IMR-90 (cell line): ENCODE measurements at places on chromosomes 7 and 10.

GRCh38 chr10:79053481-79054202, 15.1 kb upstream of the ZMIZ1 start:
- no peak for DNase-seq

DNA sequence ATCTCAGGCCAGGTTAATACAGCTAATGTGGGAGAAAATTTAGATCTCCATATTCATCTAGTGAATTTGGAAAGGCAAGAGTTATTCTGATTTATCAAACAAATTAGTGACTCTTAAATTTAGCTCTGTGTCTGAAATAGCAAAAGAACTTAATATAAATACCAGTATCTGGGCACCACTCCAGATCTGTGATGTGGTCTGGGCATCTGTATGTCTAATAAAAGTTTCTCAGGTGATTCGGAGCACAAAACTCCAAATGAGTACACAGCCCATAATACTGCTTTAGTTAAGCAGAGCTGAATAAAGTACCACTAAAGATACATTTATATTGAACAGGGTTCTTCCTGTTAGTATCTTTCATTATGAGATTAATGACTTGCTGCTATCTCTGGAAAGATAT, 261.4 kb downstream of the BAMBI start:
- DNase-seq, result peak; percentile 71

DNA sequence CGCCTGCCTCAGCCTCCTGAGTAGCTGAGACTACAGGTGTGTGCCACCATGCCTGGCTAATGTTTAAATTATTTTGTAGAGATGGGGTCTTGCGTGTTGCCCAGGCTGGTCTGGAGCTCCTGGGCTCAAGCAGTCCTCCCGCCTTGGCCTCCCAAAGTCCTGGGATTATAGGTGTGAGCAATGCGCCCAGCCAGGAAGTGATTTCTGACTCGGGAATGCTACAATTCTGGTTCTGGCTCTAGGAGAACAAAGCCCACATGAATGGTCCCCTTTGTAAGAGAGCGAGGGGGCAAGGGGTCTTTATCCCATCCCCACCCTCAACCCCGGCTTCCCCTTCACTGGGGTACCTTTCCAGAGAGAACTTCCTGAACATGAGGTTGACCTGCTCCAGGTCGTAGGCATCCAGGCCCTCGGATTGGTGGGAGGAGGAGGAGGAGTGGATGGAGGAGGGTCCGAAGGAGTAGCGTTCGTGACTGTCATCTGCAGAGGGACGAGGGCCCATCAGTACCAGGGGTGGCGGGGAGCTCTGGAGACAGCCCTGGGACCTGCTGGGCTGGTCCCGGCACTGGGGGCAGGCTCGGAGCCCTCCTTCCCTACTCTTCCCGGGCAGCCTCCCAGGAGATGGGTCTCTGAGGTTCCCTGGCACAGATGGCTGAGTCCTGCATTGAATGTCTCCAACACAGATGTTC, 79.9 kb upstream of the GNA12 start:
- no peak for DNase-seq

DNA sequence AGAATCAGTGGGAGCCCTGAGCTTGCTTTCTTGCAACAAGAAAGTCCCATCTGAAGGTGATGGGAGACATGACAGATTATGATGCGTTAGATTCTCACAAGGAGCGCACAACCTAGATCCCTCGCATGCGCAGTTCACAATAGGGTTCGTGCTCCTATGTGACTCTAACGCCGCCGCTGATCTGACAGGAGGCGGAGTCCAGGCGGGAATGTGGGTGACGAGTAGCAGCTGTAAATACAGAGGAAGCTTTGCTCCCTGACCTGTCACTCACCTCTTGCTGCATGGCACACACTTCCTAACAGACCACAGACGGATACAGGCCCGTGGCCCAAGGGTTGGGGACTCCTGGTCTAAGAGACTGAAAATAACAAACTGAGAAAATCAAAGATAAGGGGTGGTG, 1163.4 kb upstream of the AUTS2 start:
- DNase-seq, result no peak

DNA sequence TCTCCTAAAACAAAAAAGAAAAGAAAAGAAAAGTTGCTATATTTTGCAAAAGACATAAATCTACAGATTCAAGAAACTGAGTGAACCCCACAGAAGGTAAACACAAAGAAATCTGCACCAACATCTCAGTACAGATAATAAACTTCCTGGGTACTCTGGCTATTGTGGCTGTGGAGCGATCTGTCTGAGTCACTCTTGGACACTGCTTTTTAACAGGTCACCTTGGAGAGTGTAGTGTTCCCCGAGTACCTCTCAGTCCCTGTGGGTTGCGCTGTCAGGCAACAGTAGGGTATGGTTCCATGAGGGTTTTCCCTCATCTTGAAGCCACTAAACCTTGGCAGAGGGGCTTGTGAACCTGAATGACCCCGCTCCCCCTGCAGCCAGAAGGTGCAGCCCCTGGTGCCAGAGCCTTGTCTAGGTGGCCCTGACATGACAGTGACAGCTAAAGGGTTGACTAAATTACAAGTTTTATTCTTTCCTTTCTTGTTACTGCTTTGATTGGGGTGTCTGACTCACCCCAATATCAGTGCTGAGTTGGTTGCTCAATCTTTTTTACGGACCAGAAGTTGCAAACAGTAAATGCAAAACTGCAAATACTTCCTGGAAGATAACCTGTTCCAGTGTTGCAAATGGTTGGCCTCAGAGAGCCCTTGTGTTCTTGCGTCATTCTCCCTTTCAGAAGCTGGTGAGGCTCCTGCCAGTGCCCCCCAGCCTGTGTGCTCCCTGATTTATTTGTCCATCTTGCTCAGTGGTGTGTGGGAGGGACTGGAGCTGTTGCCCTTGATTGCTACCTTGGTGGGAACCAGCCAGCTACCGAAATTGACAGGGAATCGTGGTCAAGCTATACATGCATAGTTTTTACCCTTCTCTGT, 30.6 kb downstream of the POR start:
- peak; percentile 35 for DNase-seq

DNA sequence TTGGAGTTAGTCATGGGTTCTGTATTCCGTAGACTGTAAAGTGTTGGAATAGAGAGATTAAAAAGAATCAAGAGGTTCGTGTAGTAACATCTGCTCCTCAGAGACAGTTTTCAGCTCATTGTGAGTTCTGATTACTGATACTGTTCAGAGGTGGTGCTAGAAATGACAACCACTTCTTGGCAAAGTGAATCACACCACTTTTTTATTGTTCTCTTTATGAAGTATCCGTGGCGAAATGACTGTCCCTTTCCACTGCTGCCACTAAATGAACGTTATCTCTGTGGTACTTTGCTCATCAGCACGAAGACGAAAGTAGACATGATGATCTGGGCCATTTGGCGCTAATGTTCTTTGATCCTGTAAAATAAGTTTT, 860 bp downstream of the RPP30 start:
- DNase-seq, result no peak

- DNase-seq, result no peak
These were observed 47.6 kb downstream of the CUX1 start for GRCh38 chr7:101865031-101865430.

DNA sequence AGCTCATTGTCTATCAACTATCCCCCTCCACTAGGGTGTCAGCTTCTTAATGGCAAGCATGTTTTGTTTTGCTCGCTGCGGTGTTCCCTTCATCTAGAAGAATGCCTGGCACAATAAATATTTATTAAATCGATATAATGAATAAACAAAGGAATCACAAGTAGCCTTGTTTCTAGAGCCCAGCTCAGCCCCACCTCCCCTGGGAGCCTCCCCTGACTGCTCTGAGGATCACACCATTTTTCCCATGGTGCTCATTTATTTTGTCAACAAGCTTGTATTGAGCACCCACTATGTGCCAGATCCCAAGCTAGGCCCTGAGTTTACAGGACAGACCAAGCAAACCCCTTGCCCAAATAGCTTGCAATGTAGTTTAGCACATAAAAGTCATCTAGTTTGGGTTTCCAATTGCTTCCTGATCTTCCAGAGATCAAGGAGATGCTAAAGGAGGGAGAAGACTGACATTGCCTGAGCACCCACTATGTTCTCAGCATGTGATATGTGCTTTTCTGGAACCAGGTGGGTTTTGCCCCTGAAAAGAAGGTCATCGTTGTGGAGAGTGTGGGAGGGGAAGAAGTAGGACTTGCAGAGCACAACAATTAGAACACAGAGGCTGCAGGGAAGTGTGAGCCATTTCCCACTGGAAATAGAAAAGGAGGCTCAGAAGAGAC, 42.3 kb upstream of the GPAM start:
- DNase-seq, result no peak

GRCh38 chr10:1085258-1085657, 29.1 kb downstream of the WDR37 start:
- DNase-seq, result peak; percentile 14

DNA sequence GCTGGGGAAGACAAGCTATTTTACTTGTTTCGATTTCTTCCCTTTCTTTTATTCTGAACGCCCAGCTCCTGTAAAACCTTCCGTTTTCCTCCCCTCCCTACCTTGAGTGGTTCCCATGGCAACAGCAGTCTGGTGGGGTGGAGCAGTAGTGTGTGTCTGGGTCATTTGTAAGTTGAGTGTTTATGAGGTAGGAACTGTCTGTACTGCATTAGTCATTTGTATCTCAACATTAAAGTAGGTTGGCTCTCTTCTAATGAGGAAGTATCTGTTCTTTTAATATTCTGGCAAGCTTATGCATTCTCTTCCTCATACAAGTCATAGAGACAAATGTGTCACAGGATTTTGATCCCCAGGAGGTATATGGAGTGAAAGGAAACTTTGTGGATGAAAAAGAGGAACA, 85.3 kb upstream of the CCDC6 start:
- no peak for DNase-seq

DNA sequence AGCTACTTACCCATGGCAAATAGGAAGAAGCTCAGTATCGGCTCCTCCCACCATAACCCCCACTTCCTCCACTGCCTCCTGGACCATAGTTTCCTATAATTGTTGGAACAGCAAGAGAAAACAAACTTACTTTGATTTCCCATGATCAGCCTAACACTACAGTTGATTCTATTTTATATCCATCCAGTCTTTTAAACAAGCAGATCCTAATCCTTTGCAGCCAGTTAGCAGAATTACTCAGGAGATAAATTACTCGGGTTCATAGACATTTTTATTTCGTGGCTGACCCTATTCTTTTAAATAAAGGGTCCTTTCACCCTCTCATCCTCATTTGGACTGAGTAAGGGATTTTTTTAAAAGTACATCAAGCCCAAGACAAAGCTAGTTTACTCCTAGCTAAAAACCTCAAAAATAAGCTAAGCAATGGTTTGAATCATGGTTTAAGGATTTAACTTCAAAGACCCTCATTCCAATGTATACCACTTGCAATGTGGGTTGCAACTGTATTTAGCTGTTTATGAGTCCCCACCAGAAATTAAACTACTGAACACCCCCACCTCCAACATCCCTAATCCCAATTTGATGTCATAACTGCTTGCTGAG, 8.0 kb downstream of the HNRNPA2B1 start:
- DNase-seq, result no peak

DNA sequence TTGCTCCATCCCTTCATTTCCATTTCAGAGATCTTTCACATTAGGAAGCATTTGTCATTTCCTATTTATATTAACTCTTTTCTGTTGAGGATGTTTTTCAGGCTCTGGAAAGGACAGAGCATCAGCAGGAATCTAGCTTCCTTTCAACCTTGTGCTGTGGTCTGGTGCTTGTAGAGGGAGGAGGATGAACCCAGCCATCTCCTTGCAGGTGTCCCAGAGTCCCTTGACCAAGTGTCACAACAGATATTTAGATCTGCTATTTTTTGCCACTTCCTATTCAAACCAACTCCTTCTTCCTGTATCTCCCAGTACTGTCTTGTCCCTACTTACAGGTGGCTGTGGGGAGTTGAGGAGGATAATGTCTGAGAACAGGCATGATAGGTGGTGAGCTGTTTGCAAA, 742.8 kb downstream of the GRID1 start:
- DNase-seq, result no peak

DNA sequence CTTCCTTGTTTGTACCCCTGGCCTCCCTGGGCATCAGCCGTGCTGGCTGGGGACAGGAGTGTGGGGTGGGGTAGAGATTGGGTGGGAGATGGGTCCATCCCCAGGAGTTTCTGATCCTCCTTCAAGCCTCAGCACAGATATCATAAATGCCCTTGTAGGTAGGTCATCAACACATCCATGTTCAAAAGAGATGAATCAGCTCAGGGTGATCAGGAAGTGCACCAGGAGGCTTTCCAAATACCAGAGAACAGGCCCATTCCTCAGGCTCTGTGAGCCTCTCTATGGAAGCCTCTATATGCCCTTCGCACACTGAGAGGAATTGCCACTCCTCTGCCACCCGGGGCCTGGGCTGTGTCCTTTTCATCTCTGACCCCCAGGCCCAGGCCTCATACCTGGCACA, 31.9 kb upstream of the ADCYAP1R1 start:
- no peak for DNase-seq

GRCh38 chr10:114687459-114687858, 29.4 kb upstream of the ABLIM1 start:
- no peak for DNase-seq

DNA sequence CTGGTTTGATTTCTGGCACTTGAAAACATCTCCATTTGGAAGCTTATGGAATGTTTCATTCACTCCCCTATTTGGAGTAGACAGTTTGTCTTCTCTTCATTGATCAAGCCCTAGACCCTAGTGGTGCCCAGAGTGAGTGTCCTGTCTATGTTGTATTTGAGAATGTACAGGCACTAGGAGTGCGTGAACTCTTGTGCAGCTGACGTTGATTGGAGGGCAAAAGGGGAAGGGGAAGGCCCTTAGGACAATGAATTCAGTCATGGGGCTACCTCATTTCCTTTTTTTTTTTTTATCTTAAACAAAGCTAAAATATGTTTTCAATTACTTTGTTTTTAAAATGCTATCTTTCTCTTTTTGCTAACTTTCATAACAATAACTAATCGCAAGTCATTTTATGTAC, 66.5 kb downstream of the ADD3 start:
- DNase-seq, result no peak

GRCh38 chr10:72847681-72848080, 45.9 kb upstream of the OIT3 start:
- peak; percentile 28 for DNase-seq

- no peak for DNase-seq
These were observed 133.4 kb upstream of the MKLN1 start for GRCh38 chr7:131194070-131194865.

GRCh38 chr7:28958235-28958979, at the start of gene TRIL:
Gene TRIL, minus strand, starts transcription at chr7:28958330. Its CDS starts 284 bp downstream, at chr7:28958046.
- peak; percentile 50 for DNase-seq

DNA sequence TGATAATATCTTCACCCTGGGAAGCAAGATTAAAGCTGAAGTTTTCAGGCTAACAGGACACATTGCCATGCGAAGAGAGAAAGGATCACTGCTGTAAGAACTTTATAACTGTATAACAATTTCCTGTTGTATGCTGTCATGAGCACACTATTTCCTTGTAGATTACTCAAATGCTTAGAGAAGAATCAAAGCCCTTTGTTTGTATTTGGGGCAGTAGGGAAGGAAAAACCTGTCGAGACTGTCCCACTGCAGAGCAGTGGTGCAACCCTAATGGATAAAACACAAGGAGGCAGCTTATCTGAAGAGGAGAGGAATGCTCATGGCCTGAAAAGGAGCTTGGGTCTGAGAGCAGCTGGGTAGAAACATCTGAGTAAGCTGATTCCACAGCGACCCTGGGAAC, 327.7 kb upstream of the NPSR1 start:
- DNase-seq, result no peak

GRCh38 chr10:48684792-48685623, at the start of gene WDFY4:
Gene WDFY4, plus strand, starts transcription at chr10:48684873. Its CDS starts 24,860 bp downstream, at chr10:48709733.
- DNase-seq, result no peak
